HFFc6 (cell line): ENCODE measurements at places on chromosomes 5 and 9.
A peak's percentile ranks its signal among the peaks of the same experiment; 100 is the strongest.

DNA sequence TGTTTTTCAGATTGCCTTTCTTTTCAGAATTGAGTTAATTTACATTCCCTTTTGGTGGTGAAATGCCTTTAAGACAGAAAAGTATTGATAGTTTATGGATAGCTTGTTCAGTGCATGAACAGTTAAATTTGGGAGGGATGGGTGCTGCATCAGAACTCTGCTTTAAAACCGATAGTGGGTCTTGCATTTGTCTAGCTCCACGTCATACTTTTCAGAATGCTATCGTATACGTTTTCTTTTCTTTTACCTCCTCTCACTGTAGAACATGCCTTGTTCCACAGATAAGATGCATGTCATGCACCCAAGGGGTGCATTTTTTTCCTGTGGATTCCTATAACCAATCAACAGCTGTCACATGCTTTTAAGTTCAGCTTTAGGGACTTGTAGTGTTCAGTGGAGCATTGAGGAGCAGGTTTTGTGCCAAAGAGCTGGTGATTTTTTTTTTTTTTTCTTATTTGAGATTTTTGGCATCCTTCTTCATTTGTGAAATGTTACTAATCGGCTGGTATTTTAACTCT lies 2.3 kb downstream of the SLC44A1 start:
- DNase-seq: no peak

GRCh38 chr9:93059011-93059714 lies 662 bp downstream of the SUSD3 start:
- no peak for DNase-seq

DNA sequence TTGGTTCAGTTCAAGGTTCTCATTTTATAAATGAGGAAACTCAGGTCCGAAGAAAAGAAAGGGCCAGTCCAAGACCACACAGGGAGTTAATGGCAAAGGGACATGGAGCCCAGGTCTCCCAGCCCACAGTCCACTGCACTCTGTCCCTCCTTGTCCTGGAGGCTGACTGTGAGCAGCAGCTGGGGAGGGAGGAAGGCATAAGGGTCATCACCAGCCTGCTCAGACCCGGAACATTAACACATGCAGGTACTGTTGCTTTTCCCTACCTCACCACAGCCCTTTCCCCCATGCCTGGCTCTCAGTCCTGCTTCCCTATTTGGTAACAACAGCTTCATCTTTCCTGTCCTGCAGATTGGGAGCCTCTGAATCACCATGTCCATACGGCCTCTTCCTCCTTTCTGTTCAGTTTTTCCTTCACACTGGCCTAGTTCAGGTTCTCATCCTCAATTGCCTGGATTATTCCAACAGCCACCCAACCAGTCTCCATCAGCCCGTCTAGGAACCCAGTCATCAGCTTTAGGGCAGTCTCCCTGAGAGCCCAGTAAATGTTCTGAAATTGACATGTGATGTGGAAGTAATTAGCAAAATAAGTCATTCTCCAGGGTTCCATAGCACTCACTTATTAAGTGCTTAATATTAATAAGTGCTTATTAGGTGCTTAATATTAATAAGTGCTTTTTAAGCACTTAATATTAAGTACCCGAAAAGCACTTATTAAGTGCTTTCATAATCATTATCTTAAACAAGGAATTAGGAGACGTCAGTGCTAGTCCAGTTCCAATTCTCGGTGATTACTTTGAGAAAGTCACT lies 4.3 kb downstream of the GPX3 start:
- DNase-seq: no peak

- DNase-seq: no peak
Observed at GRCh38 chr5:66529182-66529581, 67.0 kb upstream of the MAST4 start.

GRCh38 chr5:32308946-32309345 lies 3.8 kb downstream of the MTMR12 start:
- DNase-seq: no peak

GRCh38 chr5:155460501-155460931 lies 447.0 kb downstream of the KIF4B start:
- no peak for DNase-seq

DNA sequence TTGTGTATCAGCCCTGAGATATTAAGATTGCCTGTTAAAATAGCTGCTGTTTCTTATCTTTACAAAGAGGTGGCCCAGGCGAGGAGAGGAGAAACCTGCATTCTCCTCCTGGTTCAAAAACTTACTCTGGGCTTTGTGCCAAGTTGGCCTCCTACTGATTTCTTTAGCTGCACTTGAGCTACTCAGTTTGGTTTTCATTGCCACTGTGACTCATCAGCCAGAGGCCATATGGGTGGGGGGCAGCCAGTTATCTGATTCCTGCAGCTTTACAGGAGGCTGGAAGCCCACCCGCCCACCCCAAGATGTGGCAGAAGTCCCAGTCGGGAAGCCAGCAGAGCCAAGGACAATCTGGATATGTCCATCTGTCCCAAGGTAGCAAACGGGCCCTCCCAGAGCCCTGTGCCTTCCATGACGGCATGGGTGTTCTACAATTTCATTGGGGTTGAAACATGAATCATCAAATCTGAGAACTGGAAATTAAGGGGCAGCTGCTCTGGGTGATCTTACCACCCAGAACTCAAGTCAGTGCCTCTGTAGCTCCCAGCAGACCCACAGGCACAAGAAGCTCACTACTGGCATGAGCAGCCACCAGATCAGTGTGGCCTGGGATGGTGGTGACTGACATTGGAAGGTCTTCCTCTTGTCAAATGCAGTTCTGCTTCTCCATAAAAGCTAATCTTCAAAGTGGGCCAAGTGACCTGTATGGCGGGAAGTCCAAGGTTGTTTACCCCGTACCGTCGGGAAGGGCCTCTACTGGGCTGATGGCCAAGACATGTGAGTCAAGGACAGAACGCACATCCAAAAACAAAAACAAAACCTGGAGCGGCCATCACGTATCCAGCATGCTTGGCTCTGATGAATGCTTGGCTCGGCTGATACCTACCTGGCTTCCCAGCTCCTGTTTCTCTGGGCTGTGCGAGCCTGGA lies 15.6 kb downstream of the FCN2 start:
- DNase-seq: peak; percentile 57

GRCh38 chr5:155082401-155082800 lies 68.8 kb downstream of the KIF4B start:
- peak; percentile 68 for DNase-seq

- no peak for DNase-seq
Observed at GRCh38 chr5:78025540-78025939, 249.4 kb upstream of the TBCA start.

GRCh38 chr9:5846501-5846921 lies 13.6 kb upstream of the ERMP1 start:
- DNase-seq: no peak

DNA sequence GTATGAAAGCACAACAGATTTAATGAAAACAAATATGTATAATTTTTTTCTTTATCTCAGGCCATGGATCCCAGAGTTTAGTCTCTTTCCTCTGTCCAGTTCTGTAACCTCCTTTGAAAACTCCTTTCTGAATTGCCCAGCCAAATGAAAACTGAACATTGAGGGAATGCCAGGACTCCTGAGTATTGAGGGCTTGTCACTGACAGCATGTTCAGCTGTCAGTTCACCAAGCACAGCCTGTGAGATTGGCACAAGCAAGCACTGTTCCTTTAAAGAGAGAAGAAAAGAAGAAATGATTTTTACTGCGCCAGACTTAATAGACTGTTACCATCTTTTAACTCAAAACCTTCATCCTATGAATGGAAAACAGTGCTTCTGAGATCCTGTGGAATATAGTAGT lies 27.3 kb downstream of the TTC1 start:
- no peak for DNase-seq

GRCh38 chr5:79888643-79889042 lies 102.4 kb downstream of the MTX3 start:
- no peak for DNase-seq

DNA sequence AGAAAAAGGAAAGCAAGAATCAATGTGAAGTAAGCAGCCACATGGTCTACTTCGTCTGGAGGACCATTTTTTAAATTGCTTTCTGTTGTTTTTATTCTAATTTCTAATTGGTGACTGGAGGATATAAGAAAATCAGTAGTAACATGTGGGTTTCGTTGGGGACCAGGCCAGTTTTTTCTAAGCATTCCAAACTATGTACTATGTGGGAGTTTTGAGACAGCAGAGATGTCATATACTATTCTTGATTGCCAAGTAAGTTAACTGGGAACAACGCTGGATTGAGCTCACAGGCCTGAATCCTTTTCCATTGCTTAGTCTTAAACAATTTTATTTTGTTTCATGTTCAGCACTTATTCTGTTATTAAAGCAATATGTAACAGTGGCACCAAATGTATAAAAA lies 225.7 kb downstream of the TMEM167A start:
- no peak for DNase-seq

DNA sequence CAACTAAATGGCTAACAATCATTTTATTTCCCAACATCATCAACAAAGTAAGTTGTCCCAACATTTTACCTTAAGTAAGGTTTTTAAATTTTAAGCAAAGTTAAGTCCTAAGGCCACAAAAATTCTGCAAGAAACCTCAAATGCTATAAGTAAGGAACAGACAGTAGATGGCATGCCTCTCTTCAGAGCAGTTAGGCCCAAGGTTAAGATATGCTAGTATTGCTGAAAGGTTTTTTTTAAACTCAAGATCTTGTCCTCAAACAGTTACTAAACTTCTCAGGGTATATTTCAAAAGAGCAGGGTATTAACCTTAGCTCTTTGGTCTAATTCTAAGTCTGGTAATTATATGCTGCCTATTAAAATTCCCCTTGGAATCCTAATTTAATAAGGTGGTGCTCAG lies 35.1 kb downstream of the PJA2 start:
- peak; percentile 12 for DNase-seq

GRCh38 chr9:133543772-133544467 lies 9.4 kb downstream of the ADAMTSL2 start:
- DNase-seq: no peak

DNA sequence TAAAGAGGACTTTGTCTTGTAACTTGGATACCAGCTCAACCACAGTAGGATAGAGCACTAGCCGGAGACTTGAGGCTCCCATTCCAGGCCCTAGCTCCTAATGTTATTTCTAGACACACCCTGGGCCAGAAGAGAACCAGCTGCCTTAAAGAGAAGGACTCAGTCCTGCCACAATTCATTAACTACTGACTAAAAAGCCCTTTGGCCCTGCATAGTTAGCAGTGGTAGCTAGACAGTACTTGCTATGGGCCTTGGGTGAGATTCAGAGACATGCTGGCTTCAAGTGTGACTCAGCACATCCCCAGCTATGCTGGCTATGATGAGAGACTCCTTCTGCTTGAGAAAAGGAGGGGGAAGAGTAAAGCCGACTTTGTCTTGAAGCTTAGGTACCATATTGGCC lies 47.3 kb downstream of the TMEM167A start:
- peak; percentile 74 for DNase-seq

DNA sequence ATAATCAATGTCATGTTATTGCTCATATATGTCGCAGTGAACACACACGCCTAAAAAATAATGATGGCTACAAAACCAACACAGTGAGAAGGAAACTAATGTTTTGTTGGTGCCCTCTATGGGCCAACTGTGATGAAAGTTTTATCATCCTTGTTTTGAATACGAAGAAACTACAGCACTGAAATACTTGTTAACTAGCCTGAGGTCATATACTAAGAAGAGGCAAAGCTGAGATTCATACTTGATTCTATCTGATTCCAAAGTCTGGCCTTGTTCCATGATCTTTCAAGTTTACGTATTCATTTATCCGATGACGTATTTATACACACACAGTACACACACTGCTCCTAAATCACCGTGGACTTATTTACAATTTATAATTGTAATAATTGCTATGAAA lies 16.1 kb upstream of the DRD1 start:
- DNase-seq: peak; percentile 42

DNA sequence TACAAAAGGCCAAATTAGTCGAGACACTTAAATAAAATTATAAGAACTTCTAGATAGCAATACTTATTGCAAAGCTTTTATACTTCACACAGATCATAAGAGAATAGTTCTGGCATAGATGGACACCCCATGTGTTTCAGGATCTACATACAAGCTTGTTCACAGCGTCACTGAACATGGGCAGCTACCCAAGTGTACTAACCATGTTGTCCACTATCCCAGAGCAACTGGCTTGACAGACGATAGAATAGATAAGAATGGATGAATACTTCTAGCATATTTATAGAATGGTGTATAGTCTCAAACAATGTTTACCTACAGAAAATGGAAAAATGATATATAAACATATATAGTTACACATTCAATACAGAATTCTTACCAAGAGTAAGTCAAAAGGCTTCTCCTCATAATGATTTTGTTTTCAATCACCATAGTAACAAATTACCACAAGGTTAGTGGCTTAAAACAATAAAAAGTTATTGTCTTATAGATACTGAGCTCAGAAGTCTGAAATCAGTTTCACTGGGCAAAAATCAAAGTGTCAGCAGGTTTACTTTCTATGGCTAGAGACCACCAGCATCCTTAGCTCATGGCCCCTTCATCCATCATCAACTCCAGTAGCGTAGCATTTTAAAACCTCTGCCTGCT lies 446.7 kb downstream of the DMRTA1 start:
- DNase-seq: no peak

DNA sequence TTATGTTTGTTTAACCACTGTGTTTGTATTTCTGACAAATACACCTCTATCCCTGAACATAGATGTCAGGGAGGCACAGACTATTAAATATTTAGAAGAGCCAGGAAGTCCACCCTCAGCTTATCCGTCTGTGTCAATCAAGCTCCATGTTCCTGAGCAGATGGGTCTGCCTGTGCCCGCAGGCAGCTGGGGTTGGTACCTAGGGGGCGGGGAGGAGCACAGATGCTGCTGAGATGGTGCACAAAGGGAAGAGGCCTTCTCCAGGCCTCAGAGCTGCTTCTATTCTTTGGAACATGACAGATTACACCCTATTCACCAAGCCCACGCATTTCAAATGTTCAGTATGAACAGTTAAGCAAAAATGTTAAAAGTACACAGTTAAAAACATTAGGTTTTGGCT lies 142.1 kb downstream of the EPB41L4A start:
- no peak for DNase-seq

DNA sequence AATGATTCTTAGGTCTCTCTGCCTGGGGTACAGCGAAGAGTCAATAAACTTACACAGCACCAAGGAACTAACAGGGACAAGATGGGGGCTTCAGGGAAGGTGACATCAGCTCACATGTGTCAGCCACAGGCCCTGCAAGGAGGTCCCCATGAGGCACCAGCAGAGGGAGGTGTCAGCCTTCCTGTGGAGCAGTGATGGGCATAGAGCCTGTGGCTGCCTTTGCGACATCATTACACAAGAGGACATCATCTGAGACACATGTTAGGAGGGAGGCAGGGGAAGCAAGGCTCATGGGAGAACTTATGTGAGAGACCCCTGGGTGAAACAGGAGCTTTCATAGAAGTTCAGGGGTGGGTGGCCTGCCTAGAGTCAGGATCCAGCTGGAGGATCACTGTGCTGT lies 389.6 kb downstream of the SEMA5A start:
- peak; percentile 70 for DNase-seq

GRCh38 chr9:73006986-73007385 lies 54.1 kb upstream of the ALDH1A1 start:
- DNase-seq: no peak

DNA sequence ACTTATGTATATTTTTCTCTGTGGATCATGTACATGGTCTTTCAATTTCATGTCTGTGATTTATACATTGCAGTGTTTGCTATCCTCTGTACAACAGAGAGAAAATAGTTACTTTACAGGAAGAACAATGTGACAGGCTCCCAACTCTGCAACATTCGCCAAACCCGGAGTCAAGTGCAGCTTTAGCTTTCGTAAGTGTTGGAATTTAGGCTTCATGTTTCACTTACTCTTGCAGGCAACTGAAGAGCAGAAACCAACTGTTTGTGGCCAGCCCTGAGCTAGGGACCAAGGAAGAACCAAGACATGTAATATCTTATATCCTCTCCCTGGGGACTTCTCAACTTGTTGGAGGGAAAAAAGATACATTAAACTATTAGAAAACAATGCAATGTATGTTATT lies 147.9 kb downstream of the C5orf15 start:
- DNase-seq: no peak
